Cerebellar cortex (tissue), 1 donor: ENCODE measurements at places on chromosomes 12 and 14.

DNA sequence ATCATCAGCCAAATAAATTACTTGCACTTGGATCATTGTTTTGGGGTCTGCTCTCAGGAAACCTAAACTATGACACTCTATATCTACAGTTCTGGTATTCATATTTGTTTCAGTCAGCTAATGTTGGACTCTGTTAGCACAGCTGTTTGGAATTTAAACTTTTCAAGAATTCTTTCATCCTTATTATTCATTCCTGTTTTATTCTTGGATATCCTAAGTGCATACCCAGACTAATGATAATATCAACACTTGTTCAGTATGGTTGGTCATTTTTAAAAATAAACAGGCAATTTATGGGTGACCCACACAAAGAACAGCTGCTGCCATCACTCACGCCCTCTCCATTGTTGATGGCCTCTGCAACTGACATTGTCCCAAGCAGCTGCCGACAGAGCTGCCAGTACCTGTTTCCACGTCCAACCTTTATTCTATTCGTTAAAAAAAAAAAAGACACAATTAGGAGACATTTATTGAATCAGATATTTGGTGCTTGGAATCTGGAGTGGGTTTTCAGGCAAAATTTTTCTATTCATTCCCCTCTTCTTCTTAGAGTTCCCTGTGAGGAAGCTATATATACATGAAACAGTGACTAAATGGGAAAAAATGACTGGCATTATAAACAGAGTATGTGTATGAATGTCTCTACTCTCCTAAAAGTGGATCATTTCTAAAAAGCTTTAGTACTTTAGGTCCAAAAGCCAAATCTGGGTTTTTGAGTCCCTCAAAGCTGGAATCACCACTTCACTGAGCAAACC is 252.1 kb upstream of the NAV3 start:
- DNase-seq, result no peak

DNA sequence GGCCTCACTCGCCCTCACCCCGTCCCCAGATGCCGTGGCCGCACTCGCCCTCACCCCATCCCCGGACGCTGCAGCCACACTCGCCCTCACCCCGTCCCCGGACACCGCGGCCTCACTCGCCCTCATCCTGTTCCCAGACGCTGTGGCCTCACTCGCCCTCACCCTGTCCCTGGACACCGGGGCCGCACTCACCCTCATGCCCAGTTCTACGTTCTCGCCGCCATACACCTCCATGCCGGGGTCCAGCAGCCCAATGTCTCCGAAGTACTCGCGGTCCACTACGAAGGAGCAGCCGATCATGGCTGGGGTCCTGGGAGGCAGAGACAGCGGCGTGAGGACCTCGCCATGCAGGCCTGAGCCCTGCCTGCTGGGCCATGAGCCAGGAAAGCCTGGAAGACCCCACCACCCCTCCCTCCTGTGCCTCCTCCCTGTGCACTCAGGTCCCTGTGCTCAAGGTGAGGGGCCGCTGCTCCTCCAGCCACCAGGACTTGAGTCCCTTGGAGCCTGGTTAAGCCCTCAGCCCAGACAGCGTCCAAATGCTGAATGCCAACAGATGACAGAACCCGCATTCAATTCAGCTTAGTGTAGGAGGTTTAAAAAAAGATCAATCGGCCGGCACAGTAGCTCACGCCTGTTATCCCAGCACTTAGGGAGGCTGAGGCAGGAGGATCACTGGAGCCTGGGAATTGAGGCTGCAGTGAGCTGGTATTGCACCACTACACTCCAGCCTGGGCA is 81.5 kb downstream of the GALNT9 start:
- DNase-seq, result no peak

GRCh38 chr14:50845166-50845565 is 14.2 kb upstream of the NIN start:
- no peak for DNase-seq

- DNase-seq, result no peak
These were observed 21.2 kb upstream of the SMCO2 start for GRCh38 chr12:27425306-27425705.

- no peak for DNase-seq
These were observed 223.1 kb upstream of the FOXN3 start for GRCh38 chr14:89640141-89640540.

DNA sequence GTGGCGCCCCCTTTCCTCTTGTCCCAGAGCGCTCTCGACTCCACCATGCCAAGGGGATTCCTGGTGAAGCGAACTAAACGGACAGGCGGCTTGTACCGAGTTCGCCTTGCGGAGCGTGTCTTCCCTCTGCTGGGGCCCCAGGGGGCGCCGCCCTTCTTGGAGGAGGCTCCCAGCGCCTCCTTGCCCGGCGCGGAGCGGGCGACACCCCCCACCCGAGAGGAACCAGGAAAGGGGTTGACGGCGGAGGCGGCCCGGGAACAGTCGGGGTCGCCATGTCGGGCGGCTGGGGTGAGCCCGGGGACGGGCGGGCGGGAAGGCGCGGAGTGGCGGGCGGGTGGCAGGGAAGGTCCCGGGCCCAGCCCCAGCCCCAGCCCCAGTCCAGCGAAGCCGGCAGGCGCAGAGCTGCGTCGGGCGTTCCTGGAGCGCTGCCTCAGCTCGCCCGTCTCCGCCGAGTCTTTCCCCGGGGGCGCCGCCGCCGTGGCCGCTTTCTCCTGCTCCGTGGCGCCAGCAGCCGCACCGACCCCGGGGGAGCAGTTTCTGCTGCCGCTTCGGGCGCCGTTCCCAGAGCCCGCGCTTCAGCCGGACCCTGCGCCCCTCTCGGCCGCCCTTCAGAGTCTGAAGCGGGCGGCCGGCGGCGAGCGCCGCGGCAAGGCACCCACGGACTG is 376 bp downstream of the INSM2 start:
- DNase-seq, result no peak

DNA sequence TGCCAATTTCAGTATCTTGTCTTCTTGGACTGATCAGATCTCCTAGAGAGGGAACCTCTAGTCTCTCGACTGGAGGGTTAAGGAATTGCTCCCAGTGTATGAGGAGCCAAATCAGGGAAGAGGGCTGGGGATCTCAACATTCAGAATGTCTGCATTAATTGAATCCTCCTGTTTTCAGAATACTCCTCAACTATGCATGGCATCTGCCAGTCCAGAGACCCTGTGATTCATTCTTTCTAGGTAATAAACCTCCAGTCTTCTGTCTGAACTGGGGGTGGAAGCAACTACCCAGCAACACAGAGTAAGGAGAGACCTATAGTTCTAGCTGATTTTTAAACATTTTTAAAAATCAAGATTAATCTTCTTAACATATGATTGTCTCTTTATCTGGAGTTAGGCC is 92.7 kb downstream of the AKAP6 start:
- no peak for DNase-seq

- no peak for DNase-seq
These were observed 33.8 kb upstream of the SMUG1 start for GRCh38 chr12:54222609-54223008.

DNA sequence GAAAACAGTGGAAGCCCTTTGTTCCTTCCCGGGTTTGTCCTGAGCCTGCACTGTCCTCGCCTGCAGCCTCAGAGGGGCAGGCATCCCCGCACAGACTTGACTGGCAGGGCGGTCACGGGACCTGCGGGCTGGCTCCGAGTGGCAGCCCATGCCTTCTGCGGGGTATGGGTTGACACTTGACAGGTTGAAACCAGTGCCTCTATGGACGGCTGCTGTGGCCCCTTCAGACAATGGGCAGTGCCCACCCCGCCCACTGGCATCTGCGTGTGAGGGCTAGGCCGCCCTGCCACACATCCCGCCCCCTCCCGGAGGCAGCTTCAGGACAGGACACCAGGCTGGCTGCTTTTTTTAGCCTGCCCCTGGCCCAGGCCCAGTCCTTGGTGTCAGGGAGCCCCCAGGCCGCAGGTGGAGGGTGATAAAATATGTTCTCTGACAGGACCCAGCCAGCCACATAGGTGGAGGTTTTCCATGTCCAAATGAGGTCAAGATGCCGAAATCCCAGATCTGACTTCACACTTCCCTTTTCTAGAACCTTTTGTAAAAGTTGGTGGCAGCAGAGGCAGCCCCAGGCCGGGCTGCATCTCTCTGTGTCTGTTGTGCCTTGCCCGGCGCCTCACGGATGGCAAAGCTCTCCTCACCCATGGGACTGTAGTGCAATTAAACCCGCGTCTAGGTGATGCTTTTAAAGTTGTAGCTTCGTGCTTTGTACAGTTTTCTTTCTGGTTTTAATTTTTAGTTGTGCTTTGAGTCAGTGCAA is 10.0 kb downstream of the ANKRD9 start:
- no peak for DNase-seq

- DNase-seq, result no peak
These were observed 6.0 kb upstream of the NUDT14 start for GRCh38 chr14:105187116-105187515.

GRCh38 chr12:24356240-24356804 is 406.9 kb upstream of the SOX5 start:
- no peak for DNase-seq

DNA sequence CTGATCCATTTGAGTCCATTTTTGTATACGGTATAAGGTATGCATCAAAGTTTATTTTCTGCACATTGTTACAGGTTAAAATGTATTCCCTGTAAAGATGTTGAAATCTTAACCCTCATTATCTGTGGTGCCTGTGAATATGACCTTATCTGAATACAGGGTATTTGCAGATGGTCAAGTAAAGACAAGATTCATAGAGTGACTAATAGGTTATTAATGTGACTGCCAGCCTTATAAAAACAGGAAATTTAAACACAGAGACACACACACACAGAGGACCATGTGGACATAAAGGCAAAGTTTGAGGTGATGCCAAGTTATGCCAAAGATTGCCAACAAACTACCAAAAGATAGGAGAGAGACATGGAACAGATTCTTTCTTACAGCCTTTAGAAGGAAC is 347.2 kb upstream of the DCN start:
- DNase-seq, result no peak

DNA sequence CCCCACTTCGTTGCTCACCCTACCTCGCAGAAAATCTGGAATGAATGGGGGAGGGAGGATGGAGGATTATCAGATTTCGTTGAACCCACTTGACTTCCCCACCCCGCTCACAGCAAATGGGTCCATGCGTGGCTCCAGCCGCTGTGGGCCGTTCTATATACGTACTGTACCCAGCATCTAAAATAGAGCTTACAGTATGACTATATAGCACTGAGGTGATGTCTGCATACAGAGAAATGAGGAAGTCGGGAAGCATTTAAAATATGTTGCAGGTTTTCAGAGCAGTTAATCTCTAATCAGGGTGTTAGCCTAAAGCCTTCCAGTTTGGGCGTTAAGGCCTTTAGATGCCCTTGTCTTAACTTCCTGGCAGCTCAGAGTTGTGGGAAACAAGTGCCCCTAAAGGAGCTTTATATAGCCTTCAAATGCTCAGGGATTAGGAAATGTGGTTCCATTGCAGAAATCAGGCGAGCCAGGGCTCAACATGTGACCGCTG is 1.4 kb downstream of the BICDL1 start:
- peak; percentile 21 for DNase-seq

GRCh38 chr12:25364529-25365339 is 114.0 kb upstream of the KRAS start:
- DNase-seq, result no peak

DNA sequence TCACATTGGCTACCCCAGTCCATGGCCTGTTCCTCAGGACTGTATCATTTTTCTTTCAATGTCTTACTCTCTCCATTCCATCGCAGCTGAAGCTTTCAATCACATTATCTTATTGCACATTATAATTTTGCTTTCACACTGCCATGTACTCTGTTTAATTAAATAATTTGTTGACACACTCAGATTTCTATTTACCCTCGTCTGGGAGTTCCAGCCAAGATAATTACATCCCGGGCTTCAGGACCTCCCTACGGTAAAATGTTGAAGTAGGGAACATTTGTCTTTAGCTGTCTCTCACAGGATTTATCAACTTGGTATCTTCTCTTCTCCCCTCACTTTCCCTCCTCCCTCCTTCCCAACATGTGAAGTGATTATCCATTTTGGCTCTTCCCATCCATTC is 177.2 kb upstream of the RASSF8 start:
- no peak for DNase-seq

DNA sequence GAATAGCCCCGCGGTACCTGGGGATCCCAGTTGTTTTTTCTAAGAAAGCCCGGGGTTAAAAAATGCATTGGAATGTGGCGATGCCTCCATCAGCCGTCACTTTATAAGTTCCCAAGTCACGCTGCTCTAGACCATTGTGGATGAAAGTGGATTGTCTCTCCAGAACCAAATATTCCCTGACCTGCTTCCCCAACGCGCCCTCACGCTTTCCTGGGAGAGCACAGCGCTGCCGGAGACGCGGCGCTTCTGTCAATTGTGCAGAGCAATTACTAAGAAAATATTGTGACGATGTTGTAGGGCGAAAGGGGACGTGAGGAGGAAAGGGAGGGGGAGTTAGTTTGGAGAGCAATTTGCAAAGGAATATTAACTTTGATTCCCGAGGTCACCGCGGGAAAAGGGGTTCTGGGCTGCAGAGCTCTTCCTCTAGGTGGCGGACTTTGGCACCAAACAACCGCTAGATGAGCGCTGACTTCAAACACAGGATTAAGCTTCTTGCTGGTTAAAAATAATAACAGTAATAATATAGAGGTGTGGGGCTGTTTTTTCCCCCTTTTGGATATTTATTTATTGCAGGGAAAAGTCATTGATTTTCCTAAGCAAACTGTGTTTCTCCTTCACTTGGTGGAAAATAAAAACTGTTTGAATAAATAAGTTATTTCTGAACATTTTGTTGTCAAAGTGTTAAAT is 9.6 kb upstream of the FOXG1 start:
- peak; percentile 9 for DNase-seq

DNA sequence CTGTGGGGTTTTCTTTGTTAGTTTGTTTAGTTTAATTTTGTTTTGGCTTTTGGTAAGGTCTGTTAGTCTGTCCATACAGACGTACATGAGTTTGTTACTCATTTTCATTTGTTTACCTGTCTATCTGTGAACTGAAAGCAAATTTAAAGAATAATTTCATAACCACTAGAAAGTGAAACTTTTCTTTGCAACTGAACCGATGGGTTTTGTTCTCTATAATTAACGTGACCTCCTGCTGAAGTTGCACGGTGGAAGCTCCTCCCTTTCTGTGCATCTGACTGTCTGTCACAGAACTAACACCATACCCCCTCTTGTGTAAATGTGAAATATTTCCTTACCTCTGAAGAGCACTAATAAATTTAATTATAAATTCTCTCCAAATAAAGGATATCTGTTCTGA is 595.5 kb downstream of the GALC start:
- DNase-seq, result no peak

DNA sequence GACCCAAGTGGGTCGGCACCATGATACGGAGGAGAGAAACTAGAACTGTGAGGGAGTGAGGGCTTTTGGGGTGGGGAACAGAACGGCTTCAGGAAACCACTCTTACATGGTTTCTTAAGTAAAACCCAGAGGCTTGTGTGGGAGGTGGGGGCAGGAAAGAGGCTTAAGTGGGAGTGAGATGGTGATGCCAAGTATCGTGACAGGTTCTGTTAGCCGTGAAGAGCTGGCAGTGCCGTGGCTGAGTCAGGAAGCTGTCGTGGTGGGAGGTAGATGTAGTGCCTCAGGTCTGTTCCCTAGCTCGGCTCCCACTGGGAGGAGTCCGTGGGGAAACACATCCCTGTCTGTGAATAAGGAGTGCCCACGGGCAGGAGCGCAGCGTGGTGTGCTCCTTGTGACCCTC is 185.8 kb upstream of the FKBP4 start:
- DNase-seq, result no peak
